ENCODE measurements at places on chromosomes 2 and 18. TPM values are rescaled to one million over a fixed set of nuclear protein-coding genes. Genes with fewer than 3 reads are reported as not detected.

The FN1 gene
- polyA plus RNA-seq, result 0.23 TPM

The SLC5A7 gene
- not detected for polyA plus RNA-seq

The CDK15 gene
- polyA plus RNA-seq, result not detected

The OXER1 gene
- 13.3 TPM for polyA plus RNA-seq

The WDR35 gene
- polyA plus RNA-seq, result 0.67 TPM

DNA sequence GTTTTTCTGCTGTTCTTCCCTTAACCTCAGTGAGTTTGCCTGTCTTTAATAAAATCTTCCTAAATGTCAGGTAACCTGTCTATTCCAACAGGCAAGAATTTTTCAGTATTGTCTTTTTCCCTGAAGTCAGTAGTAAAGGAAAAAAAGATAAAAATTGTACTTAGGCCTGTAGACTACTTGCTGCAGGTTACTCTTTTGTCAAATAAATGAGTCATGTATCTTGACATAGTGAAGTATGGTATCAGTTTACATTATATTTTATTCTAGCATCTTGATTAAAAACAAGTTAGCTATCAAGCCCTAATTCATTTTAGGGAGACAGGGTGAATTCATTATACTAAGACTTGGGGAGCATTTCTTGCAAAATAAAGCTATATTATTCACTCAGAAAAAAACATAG is 59.8 kb downstream of the ITGA4 start:
- no peak overlapping the region for H3K27ac ChIP-seq
- no peak overlapping the region for H3K4me3 ChIP-seq

- H3K36me3 ChIP-seq, result no peaks in the 10 kb centered on the region
- no peaks in the 10 kb centered on the region for H3K27me3 ChIP-seq
- no peak for DNase-seq
Measured at GRCh38 chr18:36419900-36420531, 122.5 kb downstream of the FHOD3 start.

The DNAJC27 gene
- polyA plus RNA-seq, result 2.8 TPM
